ENCODE measurements at places on chromosomes 6 and 20. TPM values are rescaled to one million over a fixed set of nuclear protein-coding genes. Genes with fewer than 3 reads are reported as not detected.

Gene TCF19
- 82.7 TPM for total RNA-seq

DNA sequence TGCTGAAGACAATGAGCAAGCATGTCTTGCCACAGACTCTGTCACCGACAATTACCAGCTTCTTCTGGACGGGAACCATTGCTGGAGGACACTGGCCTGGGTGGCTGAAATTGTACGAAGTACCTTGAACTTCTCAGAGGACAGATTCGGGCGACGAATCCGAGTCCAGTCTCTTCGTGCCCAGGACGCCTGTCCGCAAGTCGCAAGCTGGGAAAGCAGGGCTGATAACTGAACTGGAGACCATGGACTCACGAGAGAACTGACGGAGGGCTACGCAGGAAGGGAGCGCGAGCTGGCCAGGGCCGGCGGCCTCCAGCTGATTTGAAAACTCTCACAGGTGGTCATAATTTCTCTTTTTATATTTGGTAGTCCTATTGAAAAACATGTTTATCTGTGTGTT, 1229.5 kb upstream of the MAP3K7 start:
- H3K27ac ChIP-seq, result no peak overlapping the region
- no peaks in the 10 kb centered on the region for H3K4me1 ChIP-seq
- no peaks in the 10 kb centered on the region for H3K27me3 ChIP-seq
- no peak for DNase-seq
- H3K4me3 ChIP-seq, result no peak overlapping the region

- no peaks in the 10 kb centered on the region for H3K36me3 ChIP-seq
- H3K4me1 ChIP-seq, result no peaks in the 10 kb centered on the region
- no peak overlapping the region for H3K27ac ChIP-seq
- no peak for DNase-seq
- no peak overlapping the region for H3K4me3 ChIP-seq
Measured at GRCh38 chr20:54624706-54625390, 149.5 kb downstream of the DOK5 start.

DNA sequence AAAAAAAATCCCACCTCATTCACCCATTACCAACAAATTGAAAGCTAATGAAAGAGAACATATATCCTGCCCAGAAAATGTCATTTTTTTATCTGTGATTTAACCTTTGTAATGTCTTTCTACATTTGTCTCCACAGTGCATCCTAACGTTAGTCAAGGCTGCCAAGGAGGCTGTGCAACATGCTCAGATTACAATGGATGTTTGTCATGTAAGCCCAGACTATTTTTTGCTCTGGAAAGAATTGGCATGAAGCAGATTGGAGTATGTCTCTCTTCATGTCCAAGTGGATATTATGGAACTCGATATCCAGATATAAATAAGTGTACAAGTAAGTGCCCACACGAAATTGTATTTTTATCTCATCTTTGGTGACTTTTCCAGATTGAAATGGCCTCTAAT, 30.0 kb downstream of the RSPO3 start:
- H3K4me1 ChIP-seq, result no peaks in the 10 kb centered on the region
- no peaks in the 10 kb centered on the region for H3K27me3 ChIP-seq
- DNase-seq, result no peak
- no peak overlapping the region for H3K4me3 ChIP-seq

- peaks cover 6% of the 10 kb centered on the region for H3K4me1 ChIP-seq
- H3K36me3 ChIP-seq, result no peaks in the 10 kb centered on the region
- no peak for DNase-seq
- no peaks in the 10 kb centered on the region for H3K27me3 ChIP-seq
- H3K4me3 ChIP-seq, result no peak overlapping the region
Measured at GRCh38 chr6:134585517-134585873, 267.6 kb upstream of the SGK1 start.

Gene TMEM244
- not detected for total RNA-seq

All from activated T-cell treated with anti-CD3 and anti-CD28 coated beads, Interleukin-2, amount 50 U/mL, for 72 hours (primary cell).